ENCODE measurements at places on chromosomes 13 and 19.

DNA sequence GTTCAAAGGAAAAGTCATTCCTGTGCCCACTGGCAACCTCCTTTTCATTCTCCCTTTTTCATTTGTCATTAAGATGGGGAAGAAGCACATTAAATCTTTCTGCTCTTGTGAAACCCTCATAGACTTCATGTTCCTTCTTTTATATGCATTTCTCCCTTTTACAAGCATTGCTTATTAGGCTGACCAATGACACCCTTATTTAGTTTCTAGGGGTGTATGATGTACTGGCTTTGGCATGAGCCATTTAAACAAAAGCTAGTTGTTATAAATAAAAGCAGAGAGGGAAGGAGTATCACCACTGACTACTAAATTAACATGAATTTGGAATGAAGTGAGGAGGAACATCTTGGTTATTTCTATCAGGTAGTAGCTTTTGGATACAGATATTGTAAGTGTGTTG, 68.2 kb upstream of the PCDH9 start:
- no peak for DNase-seq

DNA sequence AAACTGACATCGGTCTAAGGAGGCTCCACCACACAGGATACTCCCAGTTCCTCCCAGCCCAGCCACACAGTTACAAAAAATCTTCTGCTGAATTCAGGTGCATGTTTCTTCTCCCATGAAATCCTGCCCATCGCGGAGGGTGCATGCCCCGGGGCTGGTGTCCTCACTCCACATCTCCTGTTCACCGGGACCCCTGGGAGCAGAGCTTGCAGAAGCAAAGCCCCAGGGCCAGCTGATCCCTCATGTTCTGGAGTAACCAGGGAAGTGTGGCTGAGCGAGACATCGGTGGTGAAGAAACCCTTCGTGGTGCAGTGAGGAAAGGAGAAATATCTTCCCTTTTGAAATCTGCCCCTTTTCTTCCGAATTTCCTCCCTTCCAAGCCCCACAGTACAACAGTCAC, 904 bp upstream of the SIGLEC9 start:
- no peak for DNase-seq

DNA sequence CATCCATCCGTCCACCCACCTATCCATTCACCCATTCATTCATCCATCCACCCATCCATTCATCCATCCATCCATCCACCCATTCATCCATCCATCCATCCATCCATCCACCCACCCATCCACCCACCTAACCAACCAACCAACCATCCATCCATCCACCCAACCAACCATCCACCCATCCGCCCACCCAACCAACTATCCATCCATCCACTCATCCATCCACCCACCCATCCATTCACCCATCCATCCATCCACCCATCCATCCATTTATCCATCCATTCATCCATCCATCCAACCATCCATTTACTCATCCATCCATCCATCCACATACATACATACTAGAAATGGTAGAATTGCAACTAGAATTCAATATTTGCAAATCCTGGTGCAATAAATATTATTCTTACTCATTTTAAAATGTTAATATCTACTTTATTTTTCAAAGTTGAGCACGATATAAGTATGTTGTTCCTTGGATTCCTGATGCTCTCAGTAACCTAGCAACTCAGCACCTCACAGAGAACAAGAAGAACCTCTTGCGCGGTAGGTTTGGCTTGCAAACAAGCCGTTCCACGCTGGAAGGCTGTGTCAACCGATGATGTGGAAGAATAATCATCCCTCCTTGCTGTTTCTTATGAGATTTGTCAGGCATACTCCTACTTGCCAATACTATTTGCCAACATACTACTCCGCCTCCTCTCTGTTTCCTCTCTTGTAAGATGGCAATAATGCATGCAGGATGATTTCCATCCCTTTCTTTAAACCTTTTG, 111.7 kb downstream of the GNG7 start:
- DNase-seq, result no peak

- no peak for DNase-seq
Observed at GRCh38 chr19:39539165-39539517, 820 bp downstream of the EID2 start.

- no peak for DNase-seq
Observed at GRCh38 chr13:69648340-69649062, 459.1 kb upstream of the ATXN8OS start.

DNA sequence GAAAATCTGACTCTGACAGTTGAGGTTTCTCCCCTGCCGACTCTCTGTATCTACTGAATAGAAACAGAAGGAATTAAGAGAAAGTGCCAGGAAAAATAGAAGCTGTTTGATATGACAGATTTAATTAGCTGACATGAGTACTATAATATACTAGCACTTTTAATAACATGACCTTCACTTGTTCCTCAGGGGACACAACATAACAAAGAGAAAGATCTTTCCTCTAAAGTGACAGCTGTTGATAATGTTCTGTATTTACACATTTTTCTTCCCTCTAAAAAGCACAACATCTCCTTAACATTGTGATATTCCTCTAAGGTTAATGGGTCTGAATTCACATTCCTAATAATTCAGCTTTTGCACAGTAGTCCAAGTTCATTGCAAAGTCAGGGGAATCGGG, 1136.0 kb downstream of the PCDH17 start:
- no peak for DNase-seq

GRCh38 chr19:52229524-52229923, 39.7 kb downstream of the PPP2R1A start:
- no peak for DNase-seq

DNA sequence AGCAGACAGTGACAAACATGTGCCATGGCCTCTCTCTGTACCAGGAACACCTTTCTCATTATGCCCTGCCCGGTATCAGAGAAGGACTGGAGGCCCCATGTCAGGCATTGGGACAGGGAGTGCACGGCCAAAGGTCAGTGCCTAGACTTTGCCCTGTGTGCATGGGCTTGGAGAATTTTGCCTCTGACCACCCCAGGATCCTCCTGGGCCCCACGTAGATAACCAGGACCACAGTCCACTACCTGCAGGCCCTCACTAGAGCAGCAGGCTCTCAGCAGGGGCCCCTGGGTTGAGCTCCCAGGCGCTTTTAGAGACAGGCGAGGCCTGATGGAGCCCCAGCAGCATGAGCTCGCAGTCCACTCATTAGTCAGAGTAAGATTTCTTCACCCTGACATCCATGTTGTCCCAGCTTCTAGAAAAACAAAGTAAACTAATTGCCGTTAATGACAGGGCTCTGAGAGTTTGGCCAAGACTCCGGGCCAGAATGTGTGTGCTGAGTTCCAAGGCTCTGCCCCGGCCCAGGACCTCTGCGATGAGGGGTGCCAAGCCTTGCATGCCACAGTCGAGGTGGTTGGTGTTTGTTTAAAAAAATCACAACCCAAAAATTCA, 42.7 kb downstream of the CAPN12 start:
- DNase-seq, result no peak

DNA sequence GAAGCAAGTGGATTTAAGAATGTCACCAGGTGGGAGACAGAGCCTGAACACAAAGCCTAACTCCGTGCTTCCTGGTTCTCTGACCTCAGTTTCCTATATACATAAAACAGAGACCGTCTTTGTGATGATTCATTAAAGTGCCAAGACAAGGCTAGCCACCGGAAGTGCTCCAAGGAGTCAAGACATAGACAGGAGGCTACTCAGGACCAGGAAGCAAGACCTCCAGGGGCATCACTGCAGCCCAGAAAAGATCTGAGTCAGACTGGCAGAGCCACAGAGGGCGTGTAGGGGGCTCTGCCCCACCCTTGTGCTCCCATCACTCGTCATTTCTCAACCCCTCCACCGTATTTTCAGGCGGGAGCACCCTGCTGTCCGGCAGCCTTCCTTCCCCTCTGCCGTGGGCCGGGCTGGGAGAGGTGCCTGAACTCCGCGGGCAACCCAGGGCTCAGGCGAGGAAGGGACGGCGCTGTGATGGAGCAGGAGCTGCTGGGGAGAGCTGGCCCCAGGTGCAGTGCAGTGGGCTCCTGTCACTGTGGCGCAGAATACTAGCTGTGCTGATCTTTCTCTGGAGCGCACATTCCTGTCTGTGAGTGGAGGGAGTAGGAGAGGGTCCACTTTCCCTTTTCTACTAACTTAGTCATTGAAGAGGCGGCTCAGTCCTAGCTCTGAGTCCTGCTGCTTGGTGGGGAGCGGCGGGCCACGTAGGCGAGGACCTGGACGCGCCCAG, 134.7 kb upstream of the GPR12 start:
- DNase-seq, result no peak

GRCh38 chr19:46844067-46844489, 6.6 kb downstream of the AP2S1 start:
- no peak for DNase-seq

- peak; percentile 84 for DNase-seq
Observed at GRCh38 chr19:45451131-45451849, 16.5 kb upstream of the FOSB start.

DNA sequence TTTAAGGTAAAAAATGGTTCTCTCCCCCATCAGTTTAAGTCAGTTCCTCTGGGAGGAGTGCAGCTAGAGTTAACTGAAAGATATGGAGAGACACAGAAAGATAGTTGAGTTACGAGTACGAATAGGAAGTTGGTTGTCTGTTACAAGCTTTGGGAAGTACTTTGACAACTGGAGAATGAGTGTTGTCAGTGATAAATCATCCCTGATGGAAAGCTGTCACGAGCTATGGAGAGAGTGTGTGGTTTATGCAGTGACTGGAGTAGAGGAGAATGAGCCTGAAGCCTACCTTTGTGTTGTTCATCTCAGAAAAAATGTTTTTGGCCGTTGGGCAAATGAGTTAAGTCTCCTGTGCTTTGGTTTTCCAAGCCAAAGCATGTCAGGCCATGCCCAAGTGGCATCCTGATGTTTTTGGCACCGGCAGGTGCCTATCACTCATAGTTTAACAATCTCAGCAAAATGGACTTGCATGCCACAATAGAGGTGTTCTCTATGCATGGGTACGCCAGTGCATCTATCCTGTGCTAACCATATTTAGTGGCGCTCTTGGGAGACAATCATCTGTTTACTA, 350.2 kb downstream of the IRS2 start:
- no peak for DNase-seq

- no peak for DNase-seq
Observed at GRCh38 chr13:82364525-82364924, 1517.7 kb downstream of the SLITRK1 start.

GRCh38 chr13:82010780-82011179, 1669.9 kb upstream of the SPRY2 start:
- no peak for DNase-seq

GRCh38 chr13:48068952-48069351, 26.0 kb downstream of the MED4 start:
- DNase-seq, result no peak

GRCh38 chr13:76816394-76816793, 69.8 kb downstream of the KCTD12 start:
- no peak for DNase-seq

DNA sequence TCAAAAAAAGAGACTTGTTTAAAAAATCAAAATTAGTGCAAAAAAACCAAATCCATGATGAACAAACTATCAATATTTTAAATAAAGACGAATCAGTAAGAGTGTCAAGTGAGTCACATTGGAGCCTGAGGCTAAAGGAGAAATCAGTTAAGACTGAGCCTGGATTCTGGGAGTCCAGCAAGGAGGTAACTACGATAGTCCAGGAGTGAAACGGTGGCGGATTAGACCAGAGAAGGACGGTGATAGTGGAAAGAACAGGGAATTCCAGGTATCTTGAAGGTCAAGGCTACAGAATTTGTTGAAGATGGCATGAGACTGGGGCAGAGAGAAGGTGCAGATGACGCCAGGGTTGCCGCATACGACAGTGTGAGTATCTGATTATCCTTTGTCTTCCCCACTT, 7.0 kb upstream of the NPAS1 start:
- DNase-seq, result no peak

DNA sequence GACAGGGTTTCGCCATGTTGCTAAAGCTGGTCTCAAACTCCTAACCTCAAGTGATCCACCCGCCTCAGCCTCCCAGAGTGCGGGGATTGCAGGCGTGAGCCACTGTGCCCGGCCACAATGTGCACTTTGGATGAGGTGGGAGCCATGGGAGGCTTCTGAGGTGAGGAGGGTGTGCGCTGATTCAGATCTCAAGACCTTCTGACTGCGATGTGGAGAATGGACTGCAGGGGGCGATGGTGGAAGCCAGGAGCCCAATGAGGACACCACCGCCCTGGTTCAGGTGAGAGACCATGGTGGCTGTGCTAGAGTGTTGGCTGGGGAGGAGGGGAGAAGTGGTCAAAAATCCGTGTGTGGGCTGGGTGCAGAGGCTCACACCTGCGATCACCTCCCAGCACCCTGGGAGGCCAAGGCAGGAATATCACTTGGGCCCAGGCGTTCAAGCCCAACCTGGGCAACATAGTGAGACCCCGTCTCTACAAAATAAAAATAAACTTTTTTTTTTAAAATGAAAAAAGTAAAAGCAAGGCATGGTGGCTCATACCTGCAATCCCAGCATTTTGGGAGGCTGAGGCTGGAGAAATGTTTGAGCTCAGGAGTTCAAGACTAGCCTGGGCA, 5.6 kb downstream of the INAFM1 start:
- DNase-seq, result peak; percentile 43

- no peak for DNase-seq
Observed at GRCh38 chr13:53474878-53475277, 446.3 kb downstream of the OLFM4 start.

DNA sequence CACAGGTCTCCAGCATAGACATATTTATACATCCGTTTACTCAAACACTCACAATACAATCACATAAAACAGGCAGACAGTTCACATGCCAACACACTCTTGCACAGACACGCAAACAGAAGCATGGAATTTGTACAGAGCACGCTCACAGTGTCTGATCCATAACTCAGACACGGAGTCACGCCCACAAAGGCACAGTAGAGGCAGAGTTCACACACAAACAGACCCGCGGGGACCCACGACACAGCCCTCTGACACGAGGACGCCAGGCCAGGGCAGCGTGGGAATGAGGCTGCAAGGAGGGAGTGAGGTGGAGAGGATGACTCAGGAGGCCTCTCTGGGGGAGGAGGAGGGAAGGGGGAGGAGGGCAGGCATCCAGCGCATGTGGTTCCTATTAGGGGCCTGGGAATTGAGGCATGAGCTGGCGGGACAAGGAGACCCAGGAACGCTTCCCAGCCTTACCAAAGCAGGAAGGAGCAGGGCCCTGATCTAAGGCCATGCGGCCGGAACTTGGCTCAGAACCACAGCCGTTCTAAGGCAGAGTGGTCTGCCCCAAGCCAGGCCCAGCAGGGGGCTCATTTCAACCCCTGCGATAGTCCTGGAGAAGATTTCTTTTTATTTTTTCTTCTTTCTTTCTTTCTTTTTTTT, 9.1 kb upstream of the OLFM2 start:
- DNase-seq, result no peak

- no peak for DNase-seq
Observed at GRCh38 chr19:391207-391557, 17.8 kb downstream of the C2CD4C start.

DNA sequence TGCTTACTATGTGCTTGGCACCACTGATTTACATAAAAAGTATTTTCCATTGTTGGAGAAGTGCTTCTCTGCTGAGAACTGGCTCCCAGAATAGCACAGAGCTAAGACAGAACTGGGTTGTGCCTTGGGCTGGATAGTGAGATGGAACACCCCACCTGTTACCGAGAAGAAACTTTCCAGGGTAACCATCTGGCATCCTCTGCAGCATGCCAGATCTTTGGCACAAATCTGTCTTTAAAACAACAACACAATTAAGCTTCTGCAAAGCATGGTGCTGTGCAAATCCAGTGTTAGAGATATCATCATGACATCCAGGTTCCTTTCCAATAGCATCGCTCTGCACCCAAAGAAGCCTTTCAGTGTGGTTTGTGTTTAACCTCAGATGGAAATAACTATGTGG, 202.5 kb upstream of the RFC3 start:
- DNase-seq, result no peak
